ENCODE measurements at places on chromosomes 7 and 10.

DNA sequence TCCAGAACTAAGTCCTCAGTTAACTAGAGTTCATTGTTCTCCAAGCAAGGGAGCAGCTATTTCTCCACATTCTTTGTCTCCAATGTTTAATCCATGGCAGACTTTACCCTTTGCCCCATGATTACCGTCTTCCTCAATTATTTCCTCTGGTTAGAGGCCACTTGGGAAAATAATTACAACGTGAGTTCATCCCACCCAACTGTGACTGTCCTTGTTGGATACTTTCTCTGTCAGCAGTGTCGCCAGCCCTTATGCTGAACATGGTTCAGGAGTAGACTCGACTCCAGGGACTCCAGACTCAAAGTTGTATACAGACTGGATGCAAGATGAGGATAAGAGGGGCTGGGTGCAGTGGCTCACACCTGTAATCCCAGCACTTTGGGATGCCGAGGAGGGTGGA is 17.1 kb upstream of the SEPHS1 start:
- DNase-seq: no peak

GRCh38 chr7:22864855-22865601 is 42.4 kb upstream of the TOMM7 start:
- no peak for DNase-seq

DNA sequence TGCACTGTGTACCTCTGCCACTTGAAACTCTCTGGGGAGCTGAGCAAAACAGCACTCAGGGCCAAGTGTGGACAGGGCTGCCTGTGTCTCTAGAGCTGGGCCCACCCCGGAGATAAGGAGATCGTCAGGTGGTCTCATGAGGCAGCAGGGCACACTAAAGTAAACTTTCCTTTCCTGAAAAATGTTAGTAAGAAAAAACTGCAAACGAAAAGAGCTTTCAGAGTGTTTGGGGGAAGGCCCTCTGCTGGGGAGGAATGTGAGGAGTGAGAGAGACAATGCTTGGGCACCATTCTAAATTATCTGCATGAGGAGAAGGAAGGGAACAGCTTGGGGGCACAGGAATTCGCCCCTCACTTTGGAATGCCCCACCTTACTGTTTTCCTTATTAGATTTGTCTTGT is 127.7 kb downstream of the ATXN7L1 start:
- no peak for DNase-seq

DNA sequence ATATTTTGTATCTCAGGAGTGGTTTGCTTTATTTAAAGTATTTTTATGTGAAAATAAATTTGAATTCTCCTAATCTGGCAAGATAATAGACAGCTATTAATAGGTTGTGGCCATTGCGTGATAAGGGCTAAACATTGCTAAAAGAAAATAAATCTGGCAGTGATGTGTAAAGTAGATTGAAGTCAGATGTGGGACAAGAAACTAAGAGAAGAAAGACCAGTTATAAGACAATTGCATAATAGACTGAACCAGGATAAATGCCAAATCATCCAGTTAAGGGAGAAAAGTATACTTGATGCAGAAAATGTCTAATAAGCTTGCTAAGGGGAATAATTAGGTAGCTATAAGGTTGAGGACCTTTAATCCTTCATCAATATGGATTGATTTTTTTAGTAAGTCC is 197.5 kb upstream of the CSTF2T start:
- DNase-seq: no peak

GRCh38 chr7:16759840-16760239 is 6.3 kb downstream of the TSPAN13 start:
- no peak for DNase-seq

- no peak for DNase-seq
Observed at GRCh38 chr10:109928475-109928891, 5.2 kb upstream of the XPNPEP1 start.

DNA sequence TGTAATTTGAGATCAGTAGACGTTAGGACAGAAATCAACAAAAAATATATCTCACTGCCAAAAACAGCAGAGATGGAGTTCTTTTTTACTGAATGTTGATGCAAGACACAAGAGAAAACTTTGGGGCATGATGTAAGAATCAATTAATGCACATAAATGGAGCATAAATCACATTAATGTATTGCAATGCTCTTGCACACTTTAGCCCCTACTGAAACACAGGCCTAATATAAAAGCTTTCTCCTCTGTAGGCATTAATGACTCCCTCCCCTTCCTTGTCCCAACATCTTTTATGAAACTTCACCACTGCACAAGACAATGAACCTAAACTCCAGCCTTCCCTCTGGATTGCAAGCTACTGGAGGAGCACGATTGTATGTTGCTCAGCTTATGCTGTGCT is 58.8 kb downstream of the CACNA2D1 start:
- DNase-seq: no peak
